ENCODE measurements at places on chromosomes 7 and 10.

DNA sequence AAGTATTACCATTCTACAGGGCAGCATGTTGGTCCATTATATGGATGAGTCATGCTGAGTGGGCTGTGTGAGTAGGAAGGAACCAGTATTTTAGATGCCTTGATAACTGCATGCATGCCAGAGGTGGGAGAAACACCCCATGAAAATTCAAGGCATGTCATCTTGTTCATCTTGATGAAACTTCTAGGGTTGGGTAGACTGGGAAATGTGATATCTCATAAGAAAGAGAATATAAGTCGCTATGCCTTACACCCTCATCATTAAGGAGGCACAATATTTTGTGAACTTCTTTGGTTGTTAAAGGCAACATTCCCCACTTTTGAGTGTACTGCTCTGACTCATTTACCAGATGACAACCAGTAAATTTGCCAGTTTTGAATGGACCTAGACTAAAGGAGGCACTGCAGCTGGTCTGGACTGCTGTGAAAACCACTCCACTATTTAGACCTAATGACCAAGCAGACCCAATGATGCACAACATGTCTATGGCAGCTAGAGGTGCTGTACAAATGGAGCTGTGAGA lies 48.0 kb downstream of the ZNF365 start:
- DNase-seq = no peak

- no peak for DNase-seq
Measured at GRCh38 chr7:44081266-44081748, 1.0 kb downstream of the POLM start.

GRCh38 chr10:105347487-105347886 lies 706.4 kb downstream of the SORCS3 start:
- no peak for DNase-seq

GRCh38 chr10:110138197-110138812 lies 69.1 kb upstream of the MXI1 start:
- peak; percentile 79 for DNase-seq

GRCh38 chr10:89663144-89663543 lies 18.1 kb upstream of the PANK1 start:
- no peak for DNase-seq

DNA sequence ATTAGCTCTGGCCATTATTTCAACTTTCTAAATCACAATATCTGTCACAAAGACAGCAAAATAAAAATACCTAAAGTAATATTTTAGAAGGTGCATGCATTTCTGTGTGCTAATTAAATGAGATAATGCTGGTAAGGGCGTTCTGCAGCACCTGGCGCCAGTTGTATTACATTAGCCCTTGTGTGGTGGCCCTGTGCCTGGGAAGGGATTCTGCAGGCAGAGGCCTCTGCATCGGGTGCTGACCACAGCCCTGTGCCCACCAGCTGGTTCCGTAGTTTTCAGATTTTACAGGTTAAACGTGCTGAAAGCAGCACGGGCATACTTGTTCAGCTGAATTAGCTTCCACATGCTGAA lies 157.7 kb upstream of the PRKCQ start:
- DNase-seq = no peak

GRCh38 chr10:43943818-43944360 lies 295.2 kb upstream of the ZNF32 start:
- DNase-seq = no peak

GRCh38 chr7:155490697-155491628 lies 33.0 kb downstream of the EN2 start:
- peak; percentile 73 for DNase-seq

GRCh38 chr7:32048970-32049491 lies 21.2 kb downstream of the PDE1C start:
- no peak for DNase-seq

- no peak for DNase-seq
Measured at GRCh38 chr7:45033261-45033930, 33.4 kb downstream of the CCM2 start.

DNA sequence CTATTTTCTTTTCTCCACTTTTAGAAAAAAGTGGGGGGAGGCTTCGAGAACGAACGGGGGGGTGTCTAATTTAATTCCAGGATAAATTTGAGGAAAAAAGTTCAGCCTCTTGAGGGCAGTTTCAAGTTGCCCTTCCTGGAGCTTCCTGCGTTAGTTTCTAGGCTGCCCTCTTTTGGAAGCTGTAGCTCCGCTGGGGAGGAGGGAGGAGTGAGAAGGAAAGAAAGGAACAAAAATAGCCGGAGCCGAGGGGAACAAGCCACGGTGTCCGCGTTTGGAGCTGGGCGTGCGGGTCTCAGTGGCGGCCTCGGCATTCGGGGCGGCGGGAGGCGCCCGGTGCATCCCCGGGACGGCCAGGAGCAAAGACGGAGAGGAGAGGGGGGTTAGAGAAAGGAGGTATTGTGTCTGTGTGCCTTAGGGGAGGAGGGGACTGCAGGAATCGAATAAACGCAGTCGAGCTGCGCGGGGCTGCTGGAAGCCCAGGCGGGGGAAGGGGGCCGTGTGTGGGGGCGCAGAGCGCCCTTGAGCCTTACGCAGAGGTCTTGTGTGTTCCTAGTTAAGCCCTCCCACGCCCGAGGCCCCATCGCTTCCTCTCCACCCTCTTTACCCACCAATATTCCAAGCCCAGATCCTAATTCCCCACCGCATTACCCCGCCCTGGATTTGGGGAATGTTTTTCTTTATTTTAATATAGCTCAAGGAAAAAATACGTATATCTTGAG lies 2.0 kb upstream of the TNRC18 start:
- peak; percentile 89 for DNase-seq

DNA sequence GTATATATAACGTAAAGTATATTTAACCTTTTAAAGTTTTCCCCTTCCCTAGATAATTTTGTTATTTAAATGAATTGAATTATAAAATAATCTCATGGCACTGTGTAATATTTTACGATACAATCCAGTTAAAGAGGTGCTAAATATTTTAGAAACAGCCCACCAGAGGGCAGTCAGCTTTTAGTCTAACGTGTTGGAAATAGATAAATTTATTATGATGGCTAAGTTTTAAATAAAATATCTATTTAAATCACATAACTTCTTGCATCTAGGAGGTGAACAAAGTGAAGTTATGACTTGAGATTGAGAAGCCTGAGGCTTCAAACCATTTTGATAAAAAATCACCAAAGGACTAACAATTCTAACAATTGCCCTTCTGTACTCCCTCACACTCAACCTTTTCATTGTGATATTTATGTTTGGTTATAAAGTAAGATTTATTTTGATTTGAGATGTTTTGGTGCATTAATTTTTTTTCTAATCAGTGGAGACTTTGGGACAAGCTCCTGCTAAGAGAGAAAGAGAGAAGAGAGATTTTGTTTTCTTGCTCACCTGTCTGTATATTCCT lies 171.5 kb upstream of the SP4 start:
- DNase-seq = peak; percentile 39

DNA sequence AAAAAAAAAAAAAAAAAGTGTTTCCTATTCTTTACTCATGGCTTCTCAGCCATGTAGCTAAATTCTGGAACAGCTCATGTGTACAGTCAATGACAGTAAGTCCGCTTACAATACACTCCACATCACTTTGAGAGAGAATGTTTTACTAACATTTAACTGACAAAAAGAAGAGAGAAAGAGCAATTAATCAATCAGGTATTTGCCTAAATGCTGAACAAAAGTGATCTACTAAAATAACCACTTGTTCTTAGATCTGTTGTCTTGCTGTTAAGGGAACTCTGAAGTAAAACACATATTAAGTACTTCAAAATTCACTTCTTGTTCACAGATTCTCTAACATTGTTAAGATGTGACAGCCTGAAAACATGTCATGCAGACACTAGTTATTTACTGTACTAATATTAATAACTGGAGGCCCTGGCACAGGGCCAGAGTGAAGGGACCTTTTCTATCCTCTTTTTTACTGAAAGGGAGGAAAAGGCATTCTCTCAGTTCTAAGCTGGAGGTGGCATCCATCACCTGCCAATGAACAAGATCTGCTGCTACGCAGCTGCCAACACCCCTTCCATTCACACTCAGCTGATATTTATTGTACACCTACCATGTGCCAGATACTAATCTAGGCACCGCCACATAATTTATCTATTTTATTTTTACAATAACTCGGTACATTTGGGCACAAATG lies 72.6 kb downstream of the AHR start:
- DNase-seq = no peak

- DNase-seq = no peak
Measured at GRCh38 chr10:79927111-79927828, 21.6 kb downstream of the SFTPD start.

DNA sequence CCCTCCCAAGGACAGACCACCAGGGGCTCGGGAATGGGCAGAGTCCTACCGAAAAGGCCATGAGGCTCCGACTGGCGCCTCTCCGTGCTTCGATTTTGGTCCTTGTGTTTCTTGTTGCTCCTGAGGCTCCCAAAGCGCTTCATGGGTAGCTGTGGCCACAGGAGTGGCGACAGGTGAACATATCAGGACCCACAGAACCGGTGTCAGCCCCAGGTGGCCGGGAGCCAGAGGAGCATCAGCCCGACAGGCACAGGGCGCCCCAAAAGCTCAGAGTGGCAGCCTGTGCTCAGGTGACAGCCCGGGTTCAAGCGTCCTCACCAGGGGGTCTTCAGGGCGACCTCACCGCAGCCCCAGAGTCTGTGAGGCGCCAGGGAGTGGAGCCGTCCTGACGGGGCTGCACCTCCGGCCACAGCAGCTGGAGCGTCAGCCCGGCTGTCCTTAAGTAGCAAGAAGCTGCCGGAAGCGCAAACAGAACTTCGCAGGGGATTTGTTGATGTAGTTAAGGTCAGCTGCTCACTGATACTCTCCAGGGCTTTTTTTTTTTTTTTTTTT lies 141.0 kb downstream of the PRKAG2 start:
- peak; percentile 58 for DNase-seq

DNA sequence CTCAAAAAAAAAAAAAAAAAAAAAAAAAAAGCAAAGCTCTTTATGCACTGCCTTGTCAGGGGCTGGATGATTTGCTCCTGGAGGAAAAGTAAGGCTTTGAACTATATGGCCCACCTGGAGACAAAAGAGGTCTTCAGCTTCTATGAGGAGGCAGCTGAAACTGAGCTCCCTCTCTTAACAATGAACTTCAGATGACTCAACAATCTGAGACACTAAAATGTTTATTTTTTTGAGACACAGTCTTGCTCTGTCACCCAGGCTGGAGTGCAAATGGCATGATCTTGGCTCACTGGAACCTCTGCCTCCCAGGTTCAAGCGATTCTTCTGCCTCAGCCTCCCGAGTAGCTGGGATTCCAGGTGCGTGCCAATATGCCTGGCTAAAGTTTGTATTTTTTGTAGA lies 36.7 kb downstream of the RAB19 start:
- no peak for DNase-seq

DNA sequence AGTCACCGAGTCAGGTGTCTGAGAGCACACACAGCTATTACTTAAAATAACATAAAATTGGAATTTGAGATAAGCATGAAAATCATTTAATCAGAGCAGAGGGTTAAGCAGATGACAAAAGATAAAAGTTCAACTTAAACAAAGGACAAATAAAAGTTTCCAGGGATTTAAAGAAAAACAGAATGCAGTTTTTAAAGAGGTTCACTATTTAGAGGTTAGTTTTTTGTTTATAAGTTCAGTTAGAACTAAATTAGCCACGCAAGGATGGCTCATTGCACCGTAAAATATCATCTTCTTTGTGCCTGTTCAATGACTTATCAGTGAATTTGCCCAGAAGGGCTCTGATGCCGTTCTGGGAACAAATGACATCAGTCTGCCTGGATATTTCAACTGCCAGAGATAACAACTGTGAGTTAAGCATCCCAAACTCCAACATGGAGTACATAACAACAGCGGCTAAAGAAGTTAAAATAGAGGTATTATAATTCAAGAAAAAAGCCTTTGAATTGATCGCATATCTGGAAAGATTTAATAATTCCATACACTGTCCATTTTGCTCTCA lies 107.8 kb downstream of the ANK3 start:
- DNase-seq = no peak

- no peak for DNase-seq
Measured at GRCh38 chr7:88155756-88156155, 64.1 kb downstream of the SRI start.

DNA sequence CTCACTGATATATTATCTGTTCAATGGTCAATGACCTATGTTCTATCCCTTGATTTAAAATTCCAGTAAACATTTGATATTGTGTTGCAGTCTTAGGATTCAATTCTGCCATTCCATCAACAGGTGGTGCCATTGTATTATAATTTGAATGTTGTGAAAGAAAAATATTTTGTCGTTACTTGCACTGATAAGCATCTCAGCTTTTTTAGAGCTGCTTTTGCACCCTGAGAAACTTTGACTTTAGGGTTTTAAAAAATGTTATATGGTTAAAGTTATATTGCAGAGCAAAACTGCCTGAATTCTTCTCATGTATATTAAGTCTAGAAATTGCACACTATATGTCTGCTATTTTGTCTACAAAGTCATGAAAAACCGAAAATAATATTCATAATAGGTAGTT lies 18.8 kb upstream of the MINDY3 start:
- DNase-seq = peak; percentile 27

DNA sequence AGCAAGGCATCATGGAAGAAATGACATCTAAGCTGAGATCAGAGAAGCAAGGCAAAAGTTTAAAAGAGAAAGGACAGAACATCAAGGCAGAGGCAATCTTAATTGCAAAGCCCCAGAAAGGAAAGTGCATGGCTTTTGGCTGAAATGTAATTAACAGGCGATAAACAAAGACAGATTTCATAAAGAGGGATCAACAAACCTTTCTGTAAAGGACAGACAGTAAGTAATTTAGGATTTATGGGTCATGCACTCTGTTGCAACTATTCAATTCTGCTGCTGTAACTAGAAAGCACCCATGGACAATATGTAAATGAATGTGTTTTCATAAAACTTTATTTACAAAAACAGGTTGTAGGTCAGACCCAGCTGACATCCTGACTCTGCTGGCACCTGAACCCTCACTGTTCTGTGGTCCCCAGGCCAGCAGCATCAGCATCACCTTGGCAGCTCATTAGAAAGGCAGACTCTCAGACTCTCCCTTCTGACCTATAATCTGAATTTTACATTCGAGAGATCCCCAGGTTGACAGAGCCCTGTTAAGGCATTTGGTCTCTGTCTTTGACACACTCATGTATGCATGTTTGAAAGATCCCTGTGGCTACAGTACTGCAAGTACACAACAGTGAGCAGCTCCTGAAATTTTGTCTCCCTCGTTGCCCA lies 362.9 kb upstream of the NFE2L3 start:
- DNase-seq = no peak

DNA sequence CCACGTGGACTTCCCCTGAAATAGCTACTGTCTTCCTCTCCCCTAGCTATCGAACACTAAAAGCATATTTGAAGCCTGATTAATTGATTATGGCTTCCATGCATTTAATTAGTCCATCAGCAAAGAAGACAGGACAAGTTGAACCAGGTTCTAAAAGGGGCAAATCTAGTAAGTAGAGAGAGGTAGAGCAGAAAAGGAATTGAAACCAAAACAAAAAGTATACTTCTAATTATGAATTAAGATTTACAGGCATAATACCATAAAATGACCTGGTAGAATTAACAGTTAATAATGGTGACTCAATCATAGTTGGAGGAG lies 393 bp upstream of the DNAJC1 start:
- DNase-seq = no peak

- DNase-seq = no peak
Measured at GRCh38 chr7:16991551-16991950, 109.8 kb upstream of the AGR3 start.

- no peak for DNase-seq
Measured at GRCh38 chr10:110755781-110756180, 111.6 kb downstream of the RBM20 start.

Measured in neural progenitor cell (in vitro differentiated cells).